ENCODE measurements at places on chromosomes 1 and 21.
A peak's percentile ranks its signal among the peaks of the same experiment; 100 is the strongest.

DNA sequence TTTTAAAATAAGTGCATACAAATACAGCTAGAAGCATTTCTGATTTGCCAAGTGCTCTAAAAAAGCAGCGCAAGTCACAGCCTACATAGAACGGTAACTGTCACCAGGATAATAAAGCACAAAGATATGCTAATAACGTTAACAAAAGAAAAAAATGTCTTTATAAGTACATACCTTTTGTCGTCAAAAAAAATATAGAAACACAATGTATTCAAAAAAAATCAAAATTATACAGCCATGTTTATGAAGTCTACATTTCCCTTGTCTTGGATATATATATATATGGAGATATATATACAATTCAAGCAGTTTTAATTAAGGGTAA lies 3.2 kb downstream of the IRF2BP2 start:
- no peak for DNase-seq

DNA sequence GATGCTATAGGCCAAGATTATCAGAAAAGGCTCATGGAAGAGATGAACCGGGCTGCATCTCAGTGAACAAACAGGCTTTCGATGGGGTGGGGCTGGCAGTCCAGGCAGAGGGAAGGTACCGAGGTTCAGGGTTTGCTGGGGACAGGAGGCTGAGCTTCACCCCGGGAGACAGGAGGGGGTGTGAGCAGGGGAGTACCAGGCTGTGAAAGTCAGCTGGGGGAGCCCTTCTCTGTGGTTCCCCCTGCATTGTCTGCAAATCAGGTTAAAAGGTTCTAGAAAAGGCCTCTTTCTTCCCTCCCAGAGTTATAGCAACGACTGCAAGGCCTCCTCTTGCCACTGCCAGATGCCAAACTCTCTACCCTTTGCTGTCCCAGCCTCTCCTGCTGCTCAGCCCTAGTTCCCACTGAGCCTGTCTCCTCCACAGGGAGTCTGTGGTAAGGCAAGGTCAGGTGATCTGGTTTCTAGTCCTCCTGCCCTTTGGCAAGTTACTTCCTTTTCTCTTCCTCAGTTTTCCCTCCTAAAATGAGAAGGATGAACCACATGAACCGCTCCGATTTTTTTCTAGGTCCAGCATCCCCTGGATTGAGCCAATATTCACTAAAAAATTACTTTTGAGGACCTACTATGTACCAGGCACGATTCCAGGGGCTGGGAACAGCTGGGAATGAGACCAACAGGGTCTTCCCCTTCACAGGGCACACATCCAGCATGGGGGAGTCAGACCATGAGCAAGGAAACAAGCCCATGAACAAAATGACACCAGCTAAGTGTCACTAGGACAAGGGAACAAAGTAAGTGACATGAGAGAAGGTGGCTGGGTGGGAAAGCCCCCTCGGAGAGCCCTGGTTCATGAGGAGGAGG lies 7.2 kb downstream of the LAD1 start:
- DNase-seq, result no peak

DNA sequence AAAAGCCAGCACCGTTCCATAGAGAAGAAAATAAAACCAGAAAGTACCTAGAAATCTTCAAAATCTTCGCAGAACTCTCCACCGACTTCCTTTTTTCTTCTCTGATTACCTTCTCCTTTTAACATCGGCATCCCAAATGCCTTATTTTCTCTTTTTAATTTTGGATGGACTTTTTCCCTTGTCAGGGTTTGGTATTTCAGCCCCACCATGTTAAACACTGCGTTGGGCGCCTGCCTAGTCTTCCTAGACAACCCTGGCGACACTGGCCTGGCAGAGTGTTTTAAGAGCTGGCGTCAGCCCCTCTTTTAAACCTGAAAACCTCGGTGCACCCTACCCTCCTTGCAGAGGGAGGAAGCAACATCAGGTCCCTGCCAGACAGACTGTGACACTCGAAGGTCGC lies 66.0 kb upstream of the EFHD2 start:
- DNase-seq, result peak; percentile 88

DNA sequence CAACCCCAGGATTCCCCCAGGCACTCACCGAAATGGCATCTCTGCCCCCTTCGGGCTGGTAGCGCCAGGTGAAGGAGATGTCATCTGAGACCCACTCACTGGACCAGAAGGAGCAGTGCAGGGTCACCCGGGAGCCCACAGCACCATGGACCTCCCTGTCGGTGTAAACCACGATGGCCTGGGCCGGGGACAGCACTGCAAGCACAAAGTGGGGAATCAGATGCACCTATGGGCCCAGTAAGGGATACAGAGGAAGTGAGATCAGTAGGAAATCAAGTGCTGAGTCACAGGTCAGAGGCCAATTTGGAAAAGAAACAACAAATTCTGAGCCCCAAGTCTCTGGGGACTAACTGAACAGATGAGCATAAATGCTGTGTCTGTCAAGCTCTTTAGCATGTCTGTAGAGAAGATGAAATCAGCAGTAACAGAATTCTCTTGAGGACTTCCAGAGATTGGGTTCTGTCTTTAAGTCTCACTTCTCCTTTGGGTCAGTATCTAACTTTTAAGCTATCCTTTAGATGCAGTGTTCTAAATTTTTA lies 2.5 kb downstream of the MPZ start:
- DNase-seq, result peak; percentile 45

DNA sequence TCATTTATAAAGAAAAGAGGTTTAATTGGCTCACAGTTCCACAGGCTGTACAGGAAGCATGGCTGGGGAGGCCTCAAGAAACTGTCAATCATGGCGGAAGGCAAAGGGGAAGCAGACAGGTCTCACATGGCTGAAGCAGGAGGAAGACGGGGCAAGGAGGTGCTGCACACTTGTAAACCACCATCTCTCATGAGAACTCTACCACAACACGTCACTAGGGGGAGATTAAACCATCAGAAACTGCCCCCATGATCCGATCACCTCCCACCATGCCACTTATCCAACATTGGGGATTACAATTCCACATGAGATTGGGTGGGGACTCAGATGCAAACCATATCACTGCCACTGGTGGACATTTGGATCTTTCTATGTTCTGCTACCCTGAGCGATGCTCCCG lies 351.4 kb downstream of the NPHP4 start:
- DNase-seq, result peak; percentile 29

- no peak for DNase-seq
Measured at GRCh38 chr1:6960860-6961259, 175.6 kb downstream of the CAMTA1 start.

- no peak for DNase-seq
Measured at GRCh38 chr1:170734412-170735175, 70.7 kb downstream of the PRRX1 start.

DNA sequence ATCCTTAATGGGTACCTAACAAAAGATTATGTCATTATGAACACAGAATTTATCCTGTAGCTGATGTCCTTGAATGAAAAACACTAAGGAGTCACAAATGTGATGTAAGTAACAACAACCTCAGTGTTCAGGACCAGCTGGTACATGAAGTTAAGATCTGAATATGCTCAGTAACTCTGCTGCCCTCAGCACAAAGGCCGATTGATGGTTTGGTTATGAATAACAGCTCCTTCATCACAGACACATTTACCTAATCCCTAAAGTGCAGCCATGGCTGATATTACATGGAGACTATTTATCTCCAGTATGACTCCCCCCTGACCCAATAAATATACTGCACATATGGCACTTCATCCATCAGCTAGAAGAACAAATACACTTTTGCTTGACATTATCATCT lies 75.2 kb downstream of the PLPPR5 start:
- DNase-seq, result no peak

DNA sequence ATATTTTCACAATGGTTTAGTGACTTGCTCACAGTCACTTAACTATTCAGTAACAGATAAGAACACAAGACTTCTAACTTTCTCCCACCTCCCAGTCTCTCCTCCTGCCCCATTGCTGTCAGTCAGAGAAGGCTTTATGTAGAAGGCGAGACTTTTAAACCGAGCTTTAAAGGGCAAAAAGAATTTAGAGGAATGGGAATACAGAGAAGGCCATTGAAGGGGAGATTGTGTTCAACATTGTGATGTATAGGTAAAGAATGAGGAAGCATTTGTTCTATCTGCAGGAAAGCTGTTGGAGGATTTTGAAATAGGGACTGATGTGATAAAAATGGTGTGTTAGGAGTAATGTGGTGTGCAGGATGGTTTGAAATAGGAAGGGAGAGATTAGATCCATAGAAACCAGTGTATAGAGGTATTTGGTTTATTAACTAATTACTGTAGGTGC lies 7.3 kb downstream of the POU2F1 start:
- peak; percentile 55 for DNase-seq

DNA sequence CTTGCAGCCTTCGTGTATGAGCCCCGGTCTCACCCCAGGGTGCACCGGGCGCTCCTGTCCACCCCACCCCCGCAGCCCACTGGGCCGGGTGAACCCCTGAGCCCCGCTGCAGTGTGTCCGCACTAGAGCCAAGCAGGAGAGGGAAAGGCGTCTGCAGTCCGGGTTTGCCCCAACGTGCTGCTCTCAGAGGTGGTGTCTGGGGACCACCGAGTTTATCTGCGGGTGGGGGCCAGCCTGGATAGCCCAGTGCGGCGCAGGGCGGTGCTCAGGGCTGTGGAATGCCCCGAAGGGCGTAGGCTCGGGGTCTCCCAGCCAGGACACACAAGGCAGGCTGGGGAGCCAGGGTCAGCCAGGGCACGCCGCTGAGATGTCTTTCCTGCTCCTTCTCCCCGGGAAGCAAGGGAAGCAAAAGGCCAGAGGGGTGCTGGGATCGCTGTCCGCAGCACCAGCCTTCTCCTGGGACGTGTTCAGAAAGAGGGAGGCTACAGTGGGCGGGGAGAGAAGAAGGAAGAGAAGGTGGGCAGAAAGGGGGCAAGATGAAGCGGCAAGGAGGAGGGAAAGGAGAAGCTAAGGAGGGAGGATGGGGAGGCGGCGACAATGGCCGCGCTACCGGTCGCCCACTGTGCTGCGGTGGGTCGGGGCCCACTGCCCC lies 56.6 kb downstream of the MAB21L3 start:
- DNase-seq, result no peak

DNA sequence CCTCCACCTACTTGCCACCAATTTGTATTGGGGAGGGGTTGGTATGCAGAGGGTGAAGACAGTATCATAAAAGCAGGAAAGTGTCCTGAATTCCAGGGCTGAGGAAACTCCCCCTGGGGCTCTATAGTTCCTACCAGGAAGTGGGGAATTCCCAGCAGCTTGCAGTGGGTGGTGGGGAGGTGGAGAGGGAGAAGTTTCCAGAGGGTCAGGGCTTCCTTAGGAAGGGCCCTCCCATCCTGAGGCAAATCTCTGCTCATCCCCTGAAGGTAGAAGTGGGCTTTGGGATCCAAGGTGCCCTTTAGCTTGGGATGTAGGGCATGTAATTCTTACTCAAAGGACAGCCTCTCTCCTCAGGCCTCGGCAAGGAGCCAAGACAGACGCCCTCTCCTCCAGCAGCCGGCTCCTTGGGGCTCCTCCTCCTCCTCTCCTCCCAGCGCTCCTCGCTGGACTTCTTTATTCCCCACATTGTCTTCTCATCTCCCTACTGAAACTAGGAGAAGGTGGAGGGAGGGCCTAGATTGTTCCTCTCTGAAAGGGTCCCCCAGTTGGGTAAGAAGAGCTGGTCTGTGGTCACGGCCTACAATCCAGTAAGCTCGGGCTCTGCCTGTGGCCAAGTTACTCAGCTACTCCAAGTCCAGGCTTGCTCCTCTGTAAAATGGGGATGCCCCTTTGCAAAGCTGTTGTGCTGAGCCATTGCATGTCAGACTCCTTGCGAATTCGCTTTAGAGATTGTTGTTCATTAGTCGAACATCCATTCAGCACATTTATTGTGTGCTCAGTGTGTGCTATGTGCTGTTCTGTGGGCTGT lies 17.9 kb upstream of the CSF1 start:
- no peak for DNase-seq

DNA sequence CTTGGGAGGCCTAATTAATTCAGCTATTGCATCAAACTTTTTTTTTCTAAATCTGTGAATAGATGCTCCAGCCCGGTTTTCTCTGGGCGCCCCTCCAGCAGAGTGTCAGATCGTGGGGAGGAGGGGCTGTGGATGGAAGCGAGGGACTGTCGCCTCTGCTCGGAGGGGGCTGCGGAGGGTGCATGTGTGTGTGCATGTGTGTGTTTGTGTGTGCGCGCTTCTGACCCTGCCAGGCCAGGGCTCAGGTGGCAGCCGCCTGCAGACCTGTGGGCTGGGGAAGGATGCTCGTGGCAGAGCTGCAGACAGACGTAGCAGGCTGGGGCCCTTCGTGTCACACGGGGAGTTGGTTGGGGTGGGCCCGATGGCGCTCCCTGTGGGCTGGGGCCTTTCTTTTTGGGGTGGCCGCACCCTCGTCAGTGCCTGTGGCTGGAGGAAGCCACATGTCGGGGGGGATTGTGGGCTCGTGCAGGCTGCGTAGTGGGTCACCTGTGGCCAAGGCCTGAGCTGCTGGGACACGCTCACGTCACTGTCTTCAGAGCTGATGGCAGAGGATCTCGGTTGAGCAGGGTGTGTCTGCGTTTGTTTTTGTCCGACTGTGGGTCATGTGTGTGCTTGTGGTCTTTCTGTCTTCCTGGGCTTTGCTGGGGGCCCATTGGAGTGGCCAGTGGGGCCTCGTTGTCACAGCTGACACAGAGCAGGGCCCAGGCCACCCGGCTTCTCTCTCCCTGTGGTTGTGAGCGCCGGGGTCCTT lies 2.8 kb downstream of the SKI start:
- DNase-seq, result peak; percentile 21

- DNase-seq, result no peak
Measured at GRCh38 chr1:66984491-66984890, 59.7 kb downstream of the MIER1 start.

GRCh38 chr1:116489231-116489697 lies 81.6 kb downstream of the CD58 start:
- peak; percentile 24 for DNase-seq

- no peak for DNase-seq
Measured at GRCh38 chr1:198530953-198531352, 9.5 kb downstream of the ATP6V1G3 start.

GRCh38 chr1:160158031-160158430 lies 6.6 kb downstream of the ATP1A4 start:
- no peak for DNase-seq

- DNase-seq, result peak; percentile 90
Measured at GRCh38 chr1:65174585-65174984, 26.6 kb downstream of the AK4 start.

DNA sequence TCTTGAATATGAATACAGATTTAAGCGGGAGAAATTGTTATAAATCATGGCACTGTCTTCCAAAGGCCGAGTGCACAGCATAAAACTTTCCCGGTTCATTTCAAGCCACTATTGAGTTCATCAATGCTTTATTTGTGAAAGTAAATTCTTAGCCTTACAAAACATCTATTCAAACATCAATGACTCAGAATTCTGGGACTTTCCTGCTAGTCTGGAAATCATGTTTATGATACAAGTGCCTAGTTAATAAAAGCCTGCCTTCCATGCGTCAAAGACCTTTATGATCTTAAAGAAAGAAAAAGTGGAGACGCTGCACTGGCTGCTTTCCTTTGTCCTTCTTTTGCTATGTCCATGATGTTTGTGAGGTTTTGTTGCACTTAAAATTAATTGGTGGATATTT lies 137.7 kb downstream of the SETD4 start:
- DNase-seq, result no peak

DNA sequence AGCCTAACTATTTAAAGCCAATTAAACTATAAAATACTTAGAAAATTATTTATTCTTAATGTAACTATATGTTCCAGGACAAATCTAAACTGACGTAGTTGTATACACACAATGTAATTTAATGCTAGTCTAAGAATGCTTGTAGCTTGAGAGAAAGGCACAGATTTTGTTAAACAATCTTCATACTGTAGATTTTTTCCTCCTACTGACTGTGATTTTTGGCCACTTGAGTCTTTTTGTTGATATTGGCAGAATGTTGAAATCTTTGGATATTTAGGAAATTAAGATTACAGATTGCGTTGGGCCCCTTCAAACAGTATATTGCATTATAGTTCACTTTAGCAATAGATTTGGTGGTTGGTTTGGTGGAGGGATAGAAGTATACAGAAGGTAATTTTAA lies 40.5 kb downstream of the ATF3 start:
- no peak for DNase-seq

GRCh38 chr1:26541816-26542711 lies 12.5 kb downstream of the RPS6KA1 start:
- peak; percentile 100 for DNase-seq
